ENCODE measurements at places on chromosomes 16 and 17. TPM values are rescaled to one million over a fixed set of nuclear protein-coding genes. Genes with fewer than 3 reads are reported as not detected.

- no peak for DNase-seq
These were observed at the start of gene HSF4 for GRCh38 chr16:67164599-67165061. Gene HSF4, plus strand, starts transcription at chr16:67164745. Its CDS starts 67 bp downstream, at chr16:67164812.

- no peak for DNase-seq
These were observed 174.9 kb downstream of the VPS53 start for GRCh38 chr17:539766-540165.

- DNase-seq, result no peak
These were observed 96.9 kb downstream of the AMFR start for GRCh38 chr16:56328276-56329022.

DNA sequence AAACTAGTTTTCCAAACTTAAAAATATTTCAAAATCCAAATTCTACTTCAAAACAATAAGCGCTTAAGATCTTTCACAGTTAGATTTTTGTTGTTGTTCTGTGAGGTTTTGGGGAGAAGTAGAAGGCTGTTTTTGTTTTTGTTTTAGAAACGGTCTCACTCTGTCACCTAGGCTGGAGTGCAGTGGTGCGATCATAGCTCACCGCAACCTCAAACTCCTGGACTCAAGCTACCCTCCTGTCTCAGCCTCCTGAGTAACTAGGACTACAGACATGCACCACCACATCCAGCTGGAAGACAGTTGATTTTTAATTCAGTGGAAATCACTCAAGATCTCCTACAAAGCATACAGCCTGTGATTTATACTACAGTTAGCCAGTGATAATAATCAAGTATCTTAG is 2.7 kb downstream of the SHCBP1 start:
- no peak for DNase-seq

DNA sequence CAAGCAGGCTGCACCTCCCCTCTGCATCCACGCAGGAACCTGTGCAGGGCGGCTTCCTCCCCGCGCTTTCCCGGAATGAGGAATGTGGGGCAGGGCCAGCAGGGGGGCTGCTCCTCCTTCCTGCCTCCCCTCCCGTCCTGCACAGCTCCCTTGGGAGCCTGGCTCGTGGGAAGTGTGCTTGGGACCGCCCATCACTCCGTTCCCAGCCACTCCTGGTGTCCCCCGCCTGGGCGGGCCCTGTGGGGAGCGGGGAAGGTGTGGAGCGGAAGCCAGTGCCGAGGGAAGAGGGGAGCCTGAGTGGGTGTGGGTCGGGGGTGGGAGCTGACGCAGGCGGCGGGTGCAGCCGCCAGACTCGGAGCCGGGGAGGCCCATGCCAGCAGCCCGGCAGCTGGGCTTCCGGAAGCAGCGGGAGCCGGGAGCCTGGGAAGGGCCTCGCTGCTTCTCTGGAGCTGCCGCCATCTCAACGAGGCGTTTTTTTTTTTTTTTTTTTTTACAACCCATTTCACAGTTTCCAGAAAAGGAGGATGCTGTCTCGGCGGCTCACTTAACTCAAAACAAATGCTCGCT is 24.1 kb downstream of the BAHCC1 start:
- DNase-seq, result no peak

The CDH11 gene
- 1.4 TPM for polyA plus RNA-seq

The ALOXE3 gene
- polyA plus RNA-seq, result 0.27 TPM

The SLC2A4 gene
- 6.9 TPM for polyA plus RNA-seq

All from GM23338 (cell line).